ENCODE measurements at places on chromosomes 2 and 18.

- DNase-seq, result no peak
These were observed 35.5 kb downstream of the QPCT start for GRCh38 chr2:37379881-37380296.

- no peak for DNase-seq
These were observed 101.5 kb upstream of the SETBP1 start for GRCh38 chr18:44579028-44579702.

DNA sequence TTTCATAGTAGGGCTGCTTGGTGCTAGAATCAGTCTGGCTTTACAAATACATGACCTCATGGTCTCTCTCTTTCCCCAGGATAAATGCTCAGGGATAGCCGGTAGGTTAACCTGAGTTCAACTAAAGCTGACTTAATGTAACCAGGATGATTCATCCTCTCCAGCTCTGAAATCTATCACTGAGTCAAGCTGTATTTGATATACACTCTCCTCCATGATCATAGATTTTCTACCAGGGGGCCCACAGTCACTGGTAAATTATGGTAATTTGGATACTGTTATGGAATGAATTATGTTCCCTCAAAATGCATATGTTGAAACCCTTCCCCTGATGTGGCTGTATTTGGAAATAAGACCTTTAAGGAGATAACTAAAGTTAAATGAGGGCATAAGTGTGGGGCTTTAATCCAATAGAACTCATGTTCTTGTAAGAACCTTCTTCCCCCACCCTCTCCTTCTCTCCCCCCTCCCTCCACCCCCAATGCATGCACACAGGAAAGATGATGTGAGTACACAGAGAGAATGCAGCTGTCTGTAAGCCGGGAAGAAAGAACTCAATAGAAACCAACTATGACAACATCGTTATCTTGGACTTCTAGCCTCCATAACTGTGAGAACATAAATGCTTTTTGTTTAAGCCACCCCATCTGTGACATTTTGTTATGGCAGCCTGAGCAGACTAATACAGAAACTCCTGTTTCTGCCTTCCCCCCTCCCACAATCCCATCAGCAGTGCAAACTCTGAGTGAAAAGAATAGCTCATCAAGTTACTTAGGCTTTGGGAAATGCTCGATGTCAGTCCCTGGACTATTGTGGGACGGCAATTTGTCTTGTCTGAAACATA, 134.9 kb upstream of the KYNU start:
- no peak for DNase-seq

DNA sequence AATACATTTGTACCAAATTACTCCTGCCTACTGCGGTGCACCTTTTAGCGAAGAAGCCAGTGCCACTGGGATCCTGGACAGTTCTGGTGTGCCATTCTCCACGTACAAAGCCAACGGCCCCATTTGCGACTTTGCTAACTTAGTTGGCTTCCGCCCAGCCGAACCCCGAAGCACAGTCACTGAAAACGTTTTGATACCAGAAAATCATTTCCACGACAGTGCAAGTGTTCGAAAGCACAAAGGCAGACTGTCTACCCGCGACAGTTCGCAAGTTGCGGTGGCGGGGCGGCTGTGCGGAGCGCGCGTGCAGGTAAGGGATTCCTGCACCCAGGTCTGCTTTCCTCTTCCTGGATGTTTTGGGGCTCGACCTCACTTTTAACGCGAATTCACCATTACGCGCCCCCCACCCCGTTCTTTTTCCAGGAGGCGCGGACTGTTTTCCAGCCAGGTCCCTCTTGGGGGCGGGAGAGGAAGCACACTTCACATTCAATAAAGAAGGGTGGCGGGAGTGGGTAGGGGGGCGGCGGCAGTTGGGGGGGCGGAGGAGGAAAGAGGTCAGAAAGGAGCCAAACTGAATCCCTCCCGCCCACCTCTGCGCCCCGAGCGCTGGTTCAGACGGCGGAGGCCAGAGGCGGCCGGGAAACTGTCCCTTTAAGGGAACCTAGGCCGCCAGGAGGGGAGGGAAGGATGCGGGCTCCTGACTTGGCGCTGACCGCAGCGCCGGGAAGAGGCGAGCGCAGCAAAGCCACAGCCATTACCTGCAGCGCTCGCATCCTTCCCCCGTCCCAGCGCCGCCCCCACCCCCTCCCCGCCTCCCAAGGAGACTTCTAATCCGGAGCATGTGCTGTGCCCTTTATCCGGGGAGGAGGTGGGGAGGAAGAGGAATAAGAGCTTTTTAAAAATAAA, 107.4 kb upstream of the KCTD1 start:
- peak; percentile 26 for DNase-seq

GRCh38 chr2:74884118-74884762, 50.3 kb downstream of the HK2 start:
- DNase-seq, result no peak

DNA sequence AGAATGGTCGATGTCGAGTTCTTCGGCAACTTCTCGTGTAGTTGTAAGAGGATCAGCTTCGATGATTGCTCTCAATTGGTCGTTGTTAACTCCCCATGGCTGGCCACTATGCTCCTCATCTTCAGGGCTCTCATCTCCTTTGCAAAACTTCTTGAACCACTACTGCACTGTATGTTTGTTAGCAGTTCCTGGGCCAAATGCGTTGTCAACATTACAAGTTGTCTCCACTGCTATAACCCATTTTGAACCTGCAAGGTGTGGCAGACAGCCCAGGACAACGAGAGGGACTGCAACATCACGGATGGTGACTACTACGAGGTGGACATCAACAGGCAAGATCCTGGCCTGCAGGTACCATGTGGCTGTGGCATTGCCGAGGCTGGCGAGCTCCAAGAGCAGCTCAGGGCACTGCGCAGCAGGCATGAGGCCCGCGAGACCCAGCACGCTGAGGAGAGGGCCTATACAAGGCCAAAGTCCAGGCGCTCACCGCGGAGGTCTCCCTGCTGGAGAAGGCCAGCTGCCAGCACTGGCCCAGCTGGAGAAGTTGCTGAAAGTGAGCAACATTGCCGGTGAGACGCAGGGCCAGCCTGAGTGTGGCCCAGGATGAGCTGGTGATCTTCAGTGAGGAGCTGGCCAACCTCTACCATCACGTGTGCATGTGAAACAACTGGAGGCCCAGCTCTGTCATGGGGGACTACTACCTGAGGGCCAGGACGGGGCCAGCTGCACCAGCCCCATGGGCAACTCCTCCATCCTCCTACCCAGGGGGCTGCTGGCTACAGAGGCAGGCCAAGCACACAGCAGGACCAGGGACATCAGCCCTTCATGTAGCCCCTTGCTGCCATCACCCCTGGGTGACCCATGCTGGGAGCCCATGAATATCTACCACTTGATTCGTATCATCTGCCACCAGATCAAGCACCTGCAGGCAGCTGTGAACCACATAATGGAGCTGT, 20.2 kb downstream of the CLK1 start:
- DNase-seq, result no peak

GRCh38 chr2:8659735-8660492, 21.9 kb upstream of the ID2 start:
- no peak for DNase-seq

- DNase-seq, result no peak
These were observed 136.7 kb downstream of the TMEM247 start for GRCh38 chr2:46615986-46616485.

DNA sequence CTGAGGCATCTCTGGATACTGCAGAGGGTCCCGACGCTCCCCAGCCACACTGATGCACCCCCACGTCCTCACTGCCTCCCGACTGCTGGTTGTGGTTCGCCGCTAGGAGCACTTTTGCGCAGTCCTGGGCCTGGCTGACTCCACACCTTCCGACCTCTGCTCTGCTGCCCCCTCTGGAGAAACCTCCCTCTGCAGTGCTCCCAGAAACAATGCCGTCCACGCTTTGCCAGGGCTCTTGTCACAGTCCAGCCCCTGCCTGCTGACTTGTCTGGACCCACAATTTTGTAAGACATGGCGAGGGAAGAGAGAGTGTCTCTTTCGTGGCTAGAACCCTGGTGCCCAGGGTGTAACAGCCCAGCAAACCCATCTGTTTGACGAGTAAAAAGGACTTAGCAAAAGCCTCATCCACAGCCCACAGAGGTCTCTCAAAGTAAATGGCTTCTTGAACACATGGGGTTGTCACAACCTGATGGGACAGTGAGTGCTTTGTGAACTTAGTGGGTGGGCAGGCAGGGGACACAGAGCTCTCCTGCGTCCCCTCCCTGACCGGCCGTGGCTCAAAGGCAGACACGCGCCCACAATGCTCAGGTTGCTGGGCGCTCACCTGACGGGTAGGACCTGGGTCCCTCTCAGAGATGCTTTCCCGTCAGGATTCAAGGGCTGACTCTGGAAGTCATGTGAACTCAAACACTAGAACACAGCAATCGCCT, 4.0 kb downstream of the COPS9 start:
- no peak for DNase-seq
